B cell (primary cell): ENCODE measurements at places on chromosomes 1 and 21. TPM values are rescaled to one million over a fixed set of nuclear protein-coding genes. Genes with fewer than 3 reads are reported as not detected.

- DNase-seq = no peak
Measured at GRCh38 chr1:36081926-36082485, 1.9 kb upstream of the TEKT2 start.

DNA sequence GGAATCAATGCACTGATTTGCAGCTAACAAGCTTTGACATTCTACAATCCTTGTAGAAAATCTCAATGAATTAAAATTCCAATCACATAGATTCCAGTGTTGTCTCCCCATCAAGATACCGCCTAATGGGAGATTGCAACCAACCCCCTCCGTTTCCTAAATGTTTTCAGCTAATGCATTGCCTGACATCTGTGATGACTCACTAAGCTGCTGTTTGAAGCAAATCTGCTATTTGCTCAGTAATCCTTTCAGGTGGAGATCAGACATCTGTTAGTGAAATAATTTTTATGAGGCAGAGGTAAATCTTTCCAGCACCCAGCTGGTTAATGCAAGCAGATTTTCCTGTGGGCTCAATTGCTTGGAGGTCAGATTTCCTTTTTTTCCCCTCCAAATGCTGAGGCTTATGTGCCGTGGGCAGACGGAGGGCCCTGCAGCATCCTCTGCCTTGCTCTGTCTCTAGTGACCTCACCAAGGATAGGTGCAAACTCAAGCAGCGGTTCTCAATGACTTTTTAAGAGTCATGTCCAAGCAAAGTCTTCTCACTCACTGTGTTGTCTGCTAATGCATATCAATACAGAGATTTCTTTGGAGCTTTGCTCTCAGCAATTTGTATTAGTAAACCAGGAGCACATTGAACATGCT, 91.1 kb upstream of the RAB3GAP2 start:
- DNase-seq = no peak

DNA sequence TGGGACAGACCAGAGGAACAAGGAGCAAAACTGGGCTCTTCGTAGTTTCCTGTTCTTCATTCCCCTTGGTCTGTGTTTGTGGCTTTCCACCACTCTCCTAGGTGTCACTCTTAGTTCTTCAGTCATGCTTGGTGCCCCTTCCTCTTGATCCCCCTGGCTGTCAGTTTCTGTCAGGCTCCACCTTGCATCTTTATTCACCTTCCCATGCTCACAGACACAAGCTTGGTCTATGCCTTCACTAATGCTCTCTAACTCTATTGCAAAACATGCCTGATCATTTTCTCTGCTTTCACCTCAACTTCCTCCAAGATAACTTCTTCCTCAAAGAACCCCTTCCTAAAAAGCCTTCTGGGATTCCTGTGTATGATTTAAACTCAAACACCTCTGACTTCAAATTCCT, 122.9 kb downstream of the GLUL start:
- DNase-seq = no peak

GRCh38 chr1:91608876-91609275, 108.2 kb downstream of the CDC7 start:
- DNase-seq = no peak

CDC7 gene
- total RNA-seq = 7.4 and 8.7 TPM in 2 replicates

- DNase-seq = no peak
Measured at GRCh38 chr1:193489191-193489590, 302.8 kb upstream of the B3GALT2 start.

CTPS1 gene
- 17.9 TPM in 2 replicates for total RNA-seq

CDCP2 gene
- total RNA-seq = 0.24 TPM in 1 of 2 replicates, not detected in the other

GRCh38 chr21:39189857-39190604, 6.8 kb upstream of the PSMG1 start:
- no peak for DNase-seq

- no peak for DNase-seq
Measured at GRCh38 chr21:14630556-14631069, 84.5 kb upstream of the SAMSN1 start.

- DNase-seq = no peak
Measured at GRCh38 chr1:59139396-59139795, 157.5 kb upstream of the FGGY start.

CFHR2 gene
- not detected in 2 replicates for total RNA-seq

ZDHHC18 gene
- 25.8 and 28.2 TPM in 2 replicates for total RNA-seq

DNA sequence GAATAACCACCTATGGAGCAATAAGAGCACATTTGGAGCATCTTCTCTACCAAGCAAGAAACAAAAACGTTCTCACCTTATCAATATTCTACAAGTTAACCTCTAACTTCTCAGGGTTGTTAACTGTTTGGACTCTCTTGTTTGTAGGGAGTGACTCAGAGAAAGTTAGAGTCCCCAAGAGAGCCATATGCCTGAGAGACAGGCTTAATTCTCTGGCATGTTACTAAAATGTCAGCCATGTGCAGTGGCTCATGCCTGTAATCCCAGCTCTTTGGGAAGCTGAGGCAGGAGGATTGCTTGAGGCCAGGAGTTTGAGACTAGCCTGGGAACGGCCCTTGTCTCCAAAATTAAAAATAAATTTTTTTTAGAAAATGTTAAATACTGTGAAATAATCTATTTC, 4.2 kb upstream of the HENMT1 start:
- no peak for DNase-seq

LRRN2 gene
- total RNA-seq = not detected in 2 replicates

GRCh38 chr1:21139601-21140000, 37.1 kb downstream of the EIF4G3 start:
- DNase-seq = no peak

IFNGR2 gene
- 93.9 and 108 TPM in 2 replicates for total RNA-seq

GRCh38 chr1:36342426-36343185, 19.2 kb upstream of the EVA1B start:
- DNase-seq = peak; percentile 71

SLC22A15 gene
- 7.5 and 9.3 TPM in 2 replicates for total RNA-seq

S100A16 gene
- total RNA-seq = not detected in 2 replicates

DNA sequence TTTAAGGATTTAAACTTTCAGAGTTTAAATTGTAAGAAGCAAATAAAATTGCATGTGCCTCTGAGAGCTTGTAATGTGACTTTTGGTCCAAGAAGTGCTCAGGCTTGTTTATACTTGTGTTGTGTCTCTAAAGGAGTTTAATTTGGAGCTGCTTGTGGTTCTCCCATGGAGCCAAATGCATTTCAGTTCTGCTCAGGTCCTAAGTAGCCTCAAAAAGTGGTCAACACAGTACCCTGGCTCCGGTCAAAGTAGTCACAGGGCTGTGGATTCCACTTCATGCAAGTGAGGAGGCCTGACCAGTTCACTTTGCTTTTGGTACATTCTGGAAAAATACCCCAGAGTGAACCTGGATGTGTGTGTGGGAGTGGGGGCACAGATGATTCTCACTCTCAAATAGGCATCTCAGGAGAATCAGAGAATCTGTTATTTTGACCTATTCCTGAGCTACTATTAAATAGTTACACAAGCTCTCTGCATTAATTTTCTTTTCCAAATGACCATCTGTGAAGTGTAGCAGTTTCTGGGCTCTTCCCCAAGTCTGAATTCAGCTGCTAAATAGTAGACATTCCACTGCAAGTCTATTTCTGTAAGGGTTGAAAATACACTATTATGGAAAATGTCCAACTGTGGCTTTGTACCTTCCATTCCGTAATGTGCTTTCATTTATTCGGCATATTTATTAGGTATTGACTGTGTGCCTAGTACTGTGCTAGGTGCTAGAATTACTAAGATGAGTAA, 31.7 kb upstream of the AGO1 start:
- DNase-seq = no peak

- no peak for DNase-seq
Measured at GRCh38 chr1:211632808-211633523, 42.5 kb downstream of the NEK2 start.

CHI3L2 gene
- total RNA-seq = 6.8 and 9.2 TPM in 2 replicates

DNA sequence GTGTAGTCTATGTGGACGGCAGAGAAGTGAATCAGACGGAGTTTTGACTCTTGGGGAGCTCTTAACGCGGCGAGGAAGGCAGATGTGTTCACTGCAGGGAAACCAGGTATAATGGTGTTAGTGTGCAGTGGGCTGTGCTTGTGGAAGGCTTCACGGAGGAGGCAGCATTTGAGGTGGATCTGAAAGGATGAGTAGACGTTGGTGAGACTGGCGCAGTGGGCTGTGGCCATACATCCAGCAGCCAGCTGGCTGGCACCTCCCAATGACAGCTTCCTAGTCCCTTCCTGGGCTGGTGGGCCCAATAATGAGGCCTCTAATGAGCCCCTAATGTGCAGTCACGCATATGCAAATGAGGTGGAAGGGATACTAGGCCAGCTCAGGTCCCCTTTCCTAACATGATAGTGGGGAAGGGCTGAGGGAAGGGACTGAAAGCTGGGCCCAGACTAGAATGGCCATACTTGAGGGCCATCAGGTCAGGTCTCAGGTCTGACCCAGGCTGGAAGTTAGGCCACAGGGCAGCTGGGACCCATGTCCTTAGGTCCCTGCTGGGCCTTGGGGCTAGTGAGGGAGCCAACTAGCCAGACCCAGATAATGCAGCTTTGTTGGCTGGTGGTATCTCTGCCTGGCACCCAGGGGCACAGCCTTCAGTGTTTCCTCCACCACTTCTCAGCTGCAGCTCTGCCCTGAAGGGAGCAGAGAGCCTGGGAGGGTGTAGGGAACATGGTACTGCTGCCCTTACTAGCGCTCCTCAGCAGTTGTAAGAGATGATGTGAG, 3.8 kb downstream of the MAP7D1 start:
- DNase-seq = no peak

- peak; percentile 72 for DNase-seq
Measured at GRCh38 chr1:24501371-24502064, 1.1 kb upstream of the RCAN3 start.

GRCh38 chr1:17606826-17607440, 67.4 kb downstream of the ARHGEF10L start:
- DNase-seq = peak; percentile 61

LGR6 gene
- total RNA-seq = not detected in 2 replicates

CFHR3 gene
- not detected in 2 replicates for total RNA-seq

LCE2A gene
- not detected in 2 replicates for total RNA-seq

DNA sequence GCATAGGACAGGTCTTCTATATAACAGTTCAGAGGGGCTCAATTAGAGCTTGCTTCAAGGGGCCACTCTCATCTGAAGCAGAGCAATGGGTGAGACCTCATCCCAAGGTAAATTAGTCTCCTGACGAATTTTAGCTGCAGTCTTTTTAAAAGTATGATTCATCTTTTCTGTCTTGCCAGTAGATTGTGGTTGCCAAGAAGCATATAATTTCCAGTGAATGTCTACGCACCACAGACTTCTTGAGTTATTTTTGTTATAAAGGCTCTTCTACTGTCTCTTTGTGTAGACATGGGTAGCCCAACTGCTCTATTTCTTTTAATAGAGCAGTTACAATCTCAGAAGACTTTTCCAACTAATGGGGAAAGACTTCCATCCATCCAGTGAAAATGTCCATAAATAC, 108.9 kb upstream of the FMN2 start:
- DNase-seq = no peak

UMODL1 gene
- 0.36 and 0.49 TPM in 2 replicates for total RNA-seq

DNA sequence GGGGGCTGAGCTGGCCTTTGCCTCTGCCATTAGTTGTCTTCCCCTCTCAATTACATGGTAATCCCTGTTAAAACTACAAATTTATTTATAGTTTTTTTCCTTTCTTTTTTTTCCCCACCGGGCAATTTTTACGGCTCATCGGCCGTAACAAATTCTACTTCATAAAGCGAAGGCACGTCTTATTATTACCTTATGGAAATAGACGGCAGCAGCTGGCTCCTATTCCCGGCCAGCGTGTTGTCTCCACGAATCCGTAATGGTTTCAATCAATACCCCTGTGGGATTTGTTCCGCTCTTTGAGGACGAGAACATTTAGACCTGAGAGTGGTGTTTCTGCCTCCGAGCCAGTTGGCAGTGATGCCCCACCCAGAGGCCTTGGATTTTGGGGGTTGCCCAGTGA, 52.4 kb upstream of the IGSF21 start:
- DNase-seq = no peak

DNA sequence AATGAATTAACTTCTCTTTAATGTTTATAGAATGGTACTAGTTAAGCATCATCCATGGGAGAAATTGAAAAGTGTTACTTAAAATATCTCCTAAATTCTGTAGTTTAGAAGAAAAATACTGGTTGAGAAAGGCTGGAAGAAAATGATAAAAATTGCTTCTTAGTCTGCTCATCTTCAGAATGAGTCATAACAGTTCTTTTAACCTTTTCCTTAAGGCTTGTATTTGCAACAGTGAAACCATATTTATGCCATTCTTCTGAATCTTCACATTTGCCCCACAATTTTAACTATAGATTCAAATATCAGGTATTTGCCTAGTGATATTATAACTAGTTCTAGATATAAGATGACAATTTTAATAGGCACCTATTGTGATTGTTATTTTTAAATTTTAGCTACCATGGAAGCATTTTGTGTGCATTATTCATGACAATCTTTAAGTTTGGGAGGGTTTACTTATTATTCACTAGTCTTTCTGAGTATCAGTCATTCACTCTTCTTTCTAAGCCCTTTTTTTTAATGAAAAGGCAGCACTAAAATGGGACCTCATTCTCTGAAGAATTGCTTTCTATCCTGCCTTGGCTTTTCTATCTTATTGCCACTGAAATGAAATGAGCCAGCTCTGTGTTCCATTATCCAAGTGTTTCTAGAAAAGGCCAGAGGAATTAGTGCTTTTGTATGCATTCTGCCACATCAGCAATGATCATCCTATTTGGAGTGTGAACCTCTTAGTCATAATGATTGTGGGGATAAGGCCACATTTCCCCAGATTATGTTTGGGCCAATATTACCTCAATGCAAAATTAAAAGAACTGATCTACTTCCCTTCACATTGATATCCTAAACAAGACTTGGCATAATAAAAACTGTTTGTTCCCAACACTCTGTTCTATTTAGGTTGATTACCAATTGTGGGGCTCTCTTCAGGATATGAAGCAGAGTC, 58.4 kb downstream of the SAMSN1 start:
- DNase-seq = no peak

DNA sequence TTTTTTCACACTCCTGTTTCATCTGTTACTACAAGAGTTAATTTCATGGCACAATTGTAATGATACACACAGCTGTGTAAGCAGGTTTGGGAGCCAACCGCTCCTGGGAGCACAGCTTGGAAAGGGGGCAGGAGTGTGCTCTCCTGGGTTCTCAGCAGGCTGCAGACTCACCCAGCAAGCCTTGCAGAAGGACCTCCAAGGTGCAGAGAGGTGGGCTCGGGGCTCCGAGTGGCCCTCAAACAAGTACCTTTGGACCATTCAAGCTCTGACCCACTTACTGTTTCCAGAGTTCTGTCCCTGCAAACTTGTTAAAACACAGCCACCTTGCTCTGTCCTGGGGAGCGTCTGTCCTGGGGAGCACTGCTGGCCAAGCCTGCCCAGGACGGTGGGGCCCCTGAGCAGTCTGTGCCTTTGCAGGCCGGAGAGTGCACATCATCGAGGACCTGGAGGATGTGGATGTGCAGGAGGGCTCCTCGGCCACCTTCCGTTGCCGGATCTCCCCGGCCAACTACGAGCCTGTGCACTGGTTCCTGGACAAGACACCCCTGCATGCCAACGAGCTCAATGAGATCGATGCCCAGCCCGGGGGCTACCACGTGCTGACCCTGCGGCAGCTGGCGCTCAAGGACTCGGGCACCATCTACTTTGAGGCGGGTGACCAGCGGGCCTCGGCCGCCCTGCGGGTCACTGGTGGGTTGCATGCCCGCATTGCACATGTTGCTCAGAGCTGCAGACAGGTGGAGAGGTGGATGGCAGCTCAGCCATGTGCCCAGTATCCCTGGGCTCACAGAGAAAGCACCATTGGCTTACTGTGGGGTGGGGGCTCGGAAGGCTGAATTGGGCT, 78.0 kb downstream of the OBSCN start:
- no peak for DNase-seq

SLC5A9 gene
- not detected in 2 replicates for total RNA-seq

GRCh38 chr1:24353292-24353891, 34.2 kb downstream of the GRHL3 start:
- no peak for DNase-seq

GRCh38 chr1:65424573-65424889, 4.1 kb downstream of the LEPR start:
- no peak for DNase-seq

SERTAD4 gene
- total RNA-seq = not detected in 2 replicates

KCNJ15 gene
- not detected in 2 replicates for total RNA-seq
